Hindlimb muscle (tissue), 1 donor: ENCODE measurements at places on chromosomes 4 and X. TPM values are rescaled to one million over a fixed set of nuclear protein-coding genes. Genes with fewer than 3 reads are reported as not detected.

Gene GRIA2
- 4.3 TPM for polyA plus RNA-seq

Gene MAGEB10
- not detected for polyA plus RNA-seq

Gene PAGE1
- not detected for polyA plus RNA-seq

Gene BTC
- polyA plus RNA-seq: 2.4 TPM

Gene HPGD
- polyA plus RNA-seq: 6.1 TPM

Gene WDR45
- 34.5 TPM for polyA plus RNA-seq

Gene PPARGC1A
- polyA plus RNA-seq: 10.5 TPM

Gene NELFA
- polyA plus RNA-seq: 28.3 TPM

Gene CDS1
- 0.43 TPM for polyA plus RNA-seq

Gene DOK7
- 21.0 TPM for polyA plus RNA-seq

Gene DCAF8L2
- polyA plus RNA-seq: not detected

Gene PAGE2
- not detected for polyA plus RNA-seq

Gene VEGFC
- polyA plus RNA-seq: 8.4 TPM

Gene SUPT20HL1
- not detected for polyA plus RNA-seq

Gene HDX
- polyA plus RNA-seq: 3.9 TPM

Gene EFHC2
- 0.18 TPM for polyA plus RNA-seq

Gene TEC
- polyA plus RNA-seq: 0.49 TPM

Gene ARMCX6
- polyA plus RNA-seq: 105 TPM

Gene ABRAXAS1
- 34.3 TPM for polyA plus RNA-seq

Gene CT45A1
- polyA plus RNA-seq: not detected

Gene P2RY8
- polyA plus RNA-seq: 1.9 TPM

Gene MAGEA4
- polyA plus RNA-seq: not detected

Gene TASL
- polyA plus RNA-seq: 0.90 TPM

Gene ZDHHC15
- 3.4 TPM for polyA plus RNA-seq

Gene MOB1B
- polyA plus RNA-seq: 27.4 TPM

Gene CCSER1
- 0.37 TPM for polyA plus RNA-seq

Gene PARM1
- polyA plus RNA-seq: 69.8 TPM

Gene DRD5
- 0.44 TPM for polyA plus RNA-seq

Gene RHOXF2B
- not detected for polyA plus RNA-seq

Gene SMIM31
- polyA plus RNA-seq: not detected

Gene MAP3K15
- polyA plus RNA-seq: 0.54 TPM

Gene SLC6A14
- not detected for polyA plus RNA-seq
